ENCODE measurements at places on chromosomes 6 and 20.

GRCh38 chr6:117728626-117729025 is 53.4 kb downstream of the NUS1 start:
- DNase-seq: no peak

- no peak for DNase-seq
Observed at GRCh38 chr6:133833949-133834359, 55.0 kb upstream of the TCF21 start.

DNA sequence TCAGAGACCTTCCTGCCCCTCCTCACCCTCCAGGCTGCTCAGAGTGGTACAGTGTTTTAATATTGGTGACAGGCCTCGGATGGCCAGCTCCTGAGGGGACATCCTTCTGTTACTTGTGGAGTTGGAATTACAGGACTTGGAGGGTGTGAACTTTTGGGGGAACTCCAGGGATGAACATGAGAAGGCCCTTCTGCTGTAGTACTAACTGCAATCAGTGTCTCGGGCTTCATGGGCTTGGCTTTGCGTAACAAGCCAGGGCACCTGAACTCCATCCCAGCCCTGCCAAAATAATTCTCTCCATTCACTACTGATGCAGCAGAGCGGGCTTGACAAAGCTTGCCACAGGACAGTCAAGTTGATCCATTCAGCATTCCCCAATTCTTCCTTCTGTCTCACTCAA is 28.6 kb downstream of the SLC22A23 start:
- no peak for DNase-seq

DNA sequence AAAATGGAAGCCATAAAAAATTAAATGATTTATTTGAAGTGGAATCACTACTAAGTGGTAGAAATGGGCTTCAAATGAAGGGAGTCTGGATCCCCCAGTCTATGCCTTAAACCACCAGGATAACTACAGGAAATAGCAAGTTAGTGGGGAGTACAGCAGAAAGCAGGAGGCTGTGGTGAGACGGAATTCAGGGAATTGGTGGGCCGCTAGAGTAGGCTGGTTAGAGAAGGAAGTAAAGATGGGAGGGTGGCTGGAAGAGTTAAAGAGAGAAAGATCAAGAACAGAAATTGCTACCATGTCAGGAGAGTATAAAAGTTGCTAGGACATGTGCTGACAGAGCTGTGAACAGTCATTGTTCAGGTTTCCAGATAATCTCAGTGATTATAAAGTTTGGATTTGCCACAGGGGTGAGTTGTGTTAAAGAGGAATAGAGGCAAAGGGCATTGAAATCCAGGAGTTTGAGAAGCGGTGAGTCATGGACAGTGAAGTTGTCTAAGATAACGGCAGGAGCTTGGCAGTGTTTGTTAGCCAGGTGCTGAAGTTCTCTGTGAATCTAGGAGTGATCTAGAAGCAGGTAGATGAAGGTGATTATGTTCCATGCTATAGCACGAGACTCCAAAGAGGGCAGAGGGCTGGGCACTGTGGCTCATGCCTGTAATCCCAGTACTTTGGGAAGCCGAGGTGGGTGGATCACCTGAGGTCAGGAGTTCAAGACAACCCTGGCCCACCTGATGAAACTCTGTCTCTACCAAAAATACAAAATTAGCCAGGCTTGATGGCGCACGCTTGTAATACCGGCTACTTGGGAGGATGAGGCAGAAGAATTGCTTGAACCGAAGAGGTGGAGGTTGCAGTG is 13.7 kb upstream of the HINT3 start:
- no peak for DNase-seq

- DNase-seq: no peak
Observed at GRCh38 chr6:107719160-107719559, 105.0 kb downstream of the SCML4 start.

GRCh38 chr6:41690541-41691330 is 44.7 kb downstream of the TFEB start:
- DNase-seq: no peak

- no peak for DNase-seq
Observed at GRCh38 chr20:32027643-32028042, 17.4 kb downstream of the CCM2L start.

- DNase-seq: no peak
Observed at GRCh38 chr6:35085359-35086281, 55.5 kb downstream of the TCP11 start.

- no peak for DNase-seq
Observed at GRCh38 chr6:34645627-34646026, 50.9 kb downstream of the ILRUN start.

GRCh38 chr20:40245829-40246228 is 443.2 kb downstream of the MAFB start:
- DNase-seq: no peak

DNA sequence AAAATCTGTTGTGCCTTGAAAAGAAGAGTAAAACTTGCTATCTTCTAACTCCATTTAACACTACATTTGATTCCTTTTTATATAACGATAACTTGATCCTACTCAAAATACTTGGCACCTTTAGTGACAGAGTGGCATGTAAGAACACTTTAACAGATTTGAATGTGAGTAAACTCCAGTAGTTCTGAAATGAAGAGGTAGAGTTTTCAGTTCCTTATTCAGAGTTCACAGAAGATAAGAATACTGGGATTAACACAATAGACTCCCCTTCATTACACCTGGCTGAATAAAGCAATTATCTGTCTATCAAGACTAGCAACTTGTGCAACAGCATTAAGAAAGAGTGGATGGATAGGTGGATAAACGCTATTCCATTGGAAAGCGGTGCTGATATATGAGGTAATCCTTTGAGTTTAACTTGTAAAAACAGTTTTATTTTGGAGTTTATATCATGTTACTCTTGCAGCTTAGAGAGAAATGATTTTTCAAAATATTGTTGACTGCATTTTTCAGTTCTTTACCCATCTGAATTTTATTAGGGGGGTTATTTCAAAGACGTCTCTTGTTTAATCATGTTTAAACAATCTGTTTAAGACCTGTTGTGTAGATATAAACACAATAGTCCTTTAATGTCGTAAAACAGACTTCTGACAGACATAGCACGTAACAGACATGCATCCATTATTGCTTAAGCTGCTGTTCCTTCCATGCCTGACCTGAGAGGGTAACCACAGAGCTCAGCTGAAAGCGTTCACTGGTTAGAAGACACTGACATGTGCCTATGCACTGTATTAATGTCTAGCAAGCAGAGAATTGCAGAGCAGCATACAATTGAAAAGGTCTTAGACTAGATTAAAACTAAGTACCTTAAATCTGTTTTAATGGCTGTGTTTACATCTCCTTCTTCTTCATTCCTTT is 102.4 kb upstream of the SUPT3H start:
- DNase-seq: no peak

DNA sequence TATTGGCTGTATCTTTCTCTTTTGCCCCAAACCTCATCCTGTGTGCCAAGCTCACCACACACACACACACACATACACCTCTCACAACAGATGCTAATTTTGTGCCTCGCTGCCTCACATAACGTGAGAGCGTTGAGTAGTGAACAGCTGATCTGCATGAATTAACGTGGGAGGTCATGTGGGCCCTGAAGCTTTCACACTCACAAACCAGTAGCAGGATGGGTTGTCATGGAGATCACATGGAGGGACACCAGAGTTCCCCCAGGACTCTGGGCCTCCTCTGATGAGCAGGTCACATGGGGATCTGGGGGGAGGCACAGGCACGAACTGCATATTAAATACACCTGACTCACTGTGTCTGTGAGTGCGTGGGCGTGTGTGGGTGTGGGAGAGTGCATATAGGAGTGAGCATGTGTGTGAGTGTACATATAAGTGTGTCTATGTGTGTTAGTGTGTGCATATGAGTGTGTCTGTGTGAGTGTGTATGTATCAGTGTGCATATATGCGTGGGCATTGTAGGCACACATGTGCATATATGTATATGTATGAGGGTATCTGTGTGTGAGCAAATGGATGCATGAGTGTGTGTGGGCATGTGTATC is 62.7 kb upstream of the SULF2 start:
- no peak for DNase-seq

GRCh38 chr6:44020148-44020547 is 107.1 kb downstream of the MRPL14 start:
- no peak for DNase-seq

DNA sequence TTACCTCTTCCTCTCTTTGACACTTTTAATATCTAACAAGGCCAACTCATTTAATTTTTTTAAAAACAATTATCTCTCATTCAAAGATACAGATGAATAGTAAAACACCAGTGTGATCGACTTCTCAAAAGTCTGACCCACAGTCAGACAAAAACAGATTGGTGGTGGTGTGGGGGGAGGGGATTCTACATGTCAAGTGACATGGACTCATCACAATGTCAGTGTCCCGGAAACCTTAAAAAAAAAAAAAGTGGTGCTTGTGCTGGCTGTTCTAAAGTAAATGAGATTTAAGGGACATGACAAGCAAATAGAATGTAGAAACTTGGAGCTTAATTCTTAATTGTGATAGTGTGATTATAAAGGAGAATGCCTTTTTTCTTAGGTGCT is 16.3 kb upstream of the RFPL4B start:
- no peak for DNase-seq

GRCh38 chr6:53441035-53441493 is 92.3 kb upstream of the ELOVL5 start:
- no peak for DNase-seq

DNA sequence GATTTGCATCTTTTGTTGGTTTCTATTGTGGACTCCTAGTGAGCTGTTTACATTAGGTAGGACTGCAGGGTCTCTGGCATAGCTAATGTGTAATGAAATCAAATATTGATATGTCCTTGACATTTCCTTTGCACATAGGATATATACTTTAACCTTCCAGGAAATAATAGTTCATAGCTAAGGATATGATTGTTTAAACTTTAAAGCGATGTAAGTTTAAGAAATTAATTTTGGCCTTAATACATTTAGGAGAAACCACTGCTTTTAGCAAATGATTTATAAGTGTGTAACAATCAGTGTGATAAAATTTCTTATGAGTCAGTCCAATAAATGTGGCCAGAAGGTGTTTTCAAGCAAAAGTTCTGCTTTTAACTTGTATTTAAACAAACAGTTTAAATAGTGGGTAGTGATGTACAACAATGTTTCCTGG is 171.8 kb downstream of the HS3ST5 start:
- DNase-seq: no peak

- DNase-seq: peak; percentile 17
Observed at GRCh38 chr6:37433657-37434271, 743 bp downstream of the CMTR1 start.

GRCh38 chr6:14620522-14620921 is 502.9 kb downstream of the CD83 start:
- no peak for DNase-seq

DNA sequence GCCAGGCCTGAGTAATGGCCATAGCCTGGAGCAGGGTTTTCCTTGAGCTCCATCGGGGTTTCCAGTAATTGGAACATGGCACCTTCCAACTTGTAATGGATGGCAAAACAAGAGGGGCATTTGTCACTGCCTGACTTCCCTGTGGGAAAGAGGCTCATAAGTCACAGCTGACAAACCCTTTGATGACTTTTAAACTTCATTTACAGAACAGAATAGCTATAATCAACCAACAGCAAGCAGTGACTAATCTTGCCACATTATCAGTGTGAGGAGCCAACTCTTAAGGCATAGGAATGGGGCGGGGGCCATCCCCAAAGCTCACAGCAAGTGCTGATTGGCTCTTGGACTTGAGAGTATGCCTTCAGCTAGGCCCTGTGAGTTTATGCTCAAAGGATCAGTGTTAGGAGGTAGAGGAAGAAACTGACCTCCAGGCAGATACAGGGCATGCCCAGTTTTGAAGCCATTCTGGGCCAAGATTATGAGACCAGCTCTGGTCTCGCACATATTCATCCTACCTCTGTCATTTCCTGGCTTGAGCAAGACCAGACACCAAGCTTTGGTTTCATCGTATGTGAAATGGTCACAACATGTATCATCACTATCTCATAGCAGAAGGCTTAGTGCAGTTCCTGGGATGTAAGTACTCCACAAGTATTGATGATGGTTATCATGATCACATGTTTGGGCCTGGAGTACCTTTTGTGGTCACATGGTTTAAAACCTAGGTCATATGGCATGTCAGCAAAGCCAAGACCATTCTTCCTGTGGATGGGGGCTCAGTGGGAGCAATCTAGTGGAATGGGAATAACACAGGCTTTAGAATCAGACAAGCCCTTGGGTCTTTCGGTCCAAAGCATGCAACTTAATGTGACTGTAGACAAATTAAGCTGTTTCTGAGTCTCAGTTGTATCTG is 49.2 kb downstream of the EIF2S2 start:
- no peak for DNase-seq

- no peak for DNase-seq
Observed at GRCh38 chr6:108875161-108875555, 26.9 kb downstream of the ARMC2 start.

- DNase-seq: no peak
Observed at GRCh38 chr6:45836984-45837383, 178.7 kb downstream of the CLIC5 start.

GRCh38 chr20:63180569-63181185 is 35.3 kb downstream of the YTHDF1 start:
- no peak for DNase-seq

DNA sequence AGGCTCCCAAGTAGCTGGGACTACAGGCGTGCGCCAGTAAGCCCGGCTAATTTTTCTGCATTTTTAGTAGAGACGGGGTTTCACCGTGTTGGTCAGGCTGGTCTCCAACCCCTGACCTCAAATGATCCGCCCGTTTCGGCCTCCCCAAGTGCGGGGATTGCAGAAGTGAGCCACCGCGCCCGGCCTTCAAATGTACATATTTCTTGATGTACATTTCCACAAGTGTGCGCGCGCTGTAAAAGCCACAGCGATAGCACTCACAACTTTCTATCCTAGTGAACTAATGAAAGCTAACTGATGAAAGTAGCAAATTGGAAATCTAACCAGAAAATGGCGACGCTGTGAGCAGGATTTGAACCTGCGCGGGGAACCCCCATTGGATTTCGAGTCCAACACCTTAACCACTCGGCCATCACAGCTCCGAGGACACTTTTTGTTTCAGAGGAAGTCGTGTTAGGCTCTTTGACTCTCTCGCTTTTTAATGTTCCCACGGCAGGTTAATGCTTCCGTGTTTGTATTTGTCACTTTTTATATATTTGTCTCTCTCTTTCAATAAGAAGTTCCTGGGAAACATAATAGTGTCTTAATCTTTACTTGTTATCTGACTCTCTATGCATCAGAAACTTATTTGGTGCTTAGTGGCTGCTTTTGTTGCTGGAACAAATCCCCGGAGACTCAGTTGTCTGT is 199.4 kb upstream of the ZNF184 start:
- DNase-seq: no peak

DNA sequence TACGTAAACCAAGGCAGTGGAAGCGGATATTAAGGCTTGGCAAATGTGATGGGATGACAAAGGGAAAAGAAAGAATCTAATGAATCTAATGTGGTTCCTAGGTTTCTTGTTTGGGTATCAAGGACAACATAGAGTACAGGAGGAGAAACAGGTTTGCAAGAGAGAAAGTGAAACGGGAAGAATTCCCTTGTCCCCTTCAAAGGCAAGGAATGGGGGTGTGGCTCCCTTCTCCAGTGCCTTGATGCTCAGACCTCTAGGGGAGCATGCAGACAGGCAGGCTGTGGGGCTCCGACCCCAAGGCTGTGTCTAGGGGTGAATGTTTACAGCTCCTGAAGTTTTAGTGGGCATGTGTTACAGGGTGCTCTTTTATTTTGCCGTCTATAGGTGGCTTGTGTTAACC is 317.5 kb upstream of the HSF2 start:
- DNase-seq: no peak
